T-helper 22 cell (primary cell): ENCODE measurements at places on chromosomes 11 and 22.

DNA sequence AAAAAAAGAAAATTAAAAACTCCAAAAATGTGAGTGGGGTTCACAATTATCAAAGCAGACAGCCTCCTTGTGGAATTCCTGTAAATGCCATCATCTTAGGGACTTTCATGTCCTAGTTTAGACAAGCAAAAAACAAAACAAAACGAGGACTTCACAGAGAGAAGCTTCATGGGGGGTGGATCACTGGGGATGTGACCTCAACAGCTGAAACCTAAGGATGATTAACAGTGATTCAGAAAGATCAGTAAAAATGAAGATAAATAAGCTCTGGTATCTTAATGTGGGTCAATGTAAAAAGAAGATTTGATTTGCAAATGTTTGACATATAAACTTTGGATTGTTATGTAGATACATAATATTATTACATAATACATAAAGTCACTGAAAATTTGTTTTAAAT is 8.1 kb upstream of the OR10W1 start:
- DNase-seq, result no peak

- no peak for DNase-seq
These were observed 9.2 kb downstream of the PRSS23 start for GRCh38 chr11:86809561-86809960.

- DNase-seq, result no peak
These were observed 26.1 kb upstream of the KRTAP5-6 start for GRCh38 chr11:1670905-1671371.

- DNase-seq, result no peak
These were observed 716.5 kb downstream of the NELL1 start for GRCh38 chr11:21385669-21386440.

- no peak for DNase-seq
These were observed 156.1 kb downstream of the ST3GAL4 start for GRCh38 chr11:126511475-126512115.

DNA sequence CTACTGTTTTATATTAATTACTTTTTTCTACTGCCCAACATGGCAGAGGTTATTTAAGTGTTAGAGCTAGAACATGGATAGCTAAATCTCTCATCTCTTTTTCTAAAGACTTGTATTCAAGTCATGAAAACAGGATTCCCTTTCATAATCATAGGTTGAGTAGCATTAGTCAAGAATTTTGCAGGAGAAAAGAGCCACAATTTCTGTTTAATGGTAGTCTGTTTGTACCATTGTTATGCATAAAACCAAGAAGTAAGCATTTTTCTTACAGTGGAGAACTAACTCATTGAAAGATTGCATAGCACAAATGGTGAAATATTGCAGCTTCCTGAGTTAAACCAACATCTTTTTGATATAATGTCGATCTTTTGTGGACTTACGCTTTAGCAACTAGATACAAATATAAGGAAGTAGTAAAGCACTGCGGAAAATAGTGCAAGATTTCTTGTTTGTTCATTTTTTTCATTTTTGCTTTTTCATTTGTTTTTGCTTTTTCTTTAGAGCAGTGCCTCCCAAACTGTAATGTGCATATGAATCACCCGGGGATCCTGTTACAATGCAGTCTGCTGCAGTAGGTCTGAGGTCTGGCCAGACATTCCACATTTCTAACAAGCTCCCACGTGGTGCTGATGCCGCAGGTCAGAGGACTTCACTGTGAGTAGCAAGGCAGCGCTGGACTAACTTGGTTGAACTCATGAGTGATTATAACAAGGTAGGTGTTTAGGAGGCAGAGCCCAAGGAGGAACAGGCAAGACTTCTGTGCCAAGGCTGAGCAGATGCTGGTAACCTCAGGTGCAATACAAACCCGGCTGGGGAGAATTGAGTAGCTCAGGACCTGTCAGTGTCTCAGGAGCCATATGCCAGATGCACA is 4.6 kb downstream of the ETS1 start:
- DNase-seq, result no peak
